ENCODE measurements at places on chromosomes 2 and 18.

- DNase-seq, result no peak
These were observed 36.4 kb upstream of the ZCCHC2 start for GRCh38 chr18:62486290-62486964.

- DNase-seq, result no peak
These were observed 58.7 kb upstream of the RALBP1 start for GRCh38 chr18:9416563-9417072.

GRCh38 chr2:230694241-230694640 lies 18.4 kb upstream of the CAB39 start:
- no peak for DNase-seq

DNA sequence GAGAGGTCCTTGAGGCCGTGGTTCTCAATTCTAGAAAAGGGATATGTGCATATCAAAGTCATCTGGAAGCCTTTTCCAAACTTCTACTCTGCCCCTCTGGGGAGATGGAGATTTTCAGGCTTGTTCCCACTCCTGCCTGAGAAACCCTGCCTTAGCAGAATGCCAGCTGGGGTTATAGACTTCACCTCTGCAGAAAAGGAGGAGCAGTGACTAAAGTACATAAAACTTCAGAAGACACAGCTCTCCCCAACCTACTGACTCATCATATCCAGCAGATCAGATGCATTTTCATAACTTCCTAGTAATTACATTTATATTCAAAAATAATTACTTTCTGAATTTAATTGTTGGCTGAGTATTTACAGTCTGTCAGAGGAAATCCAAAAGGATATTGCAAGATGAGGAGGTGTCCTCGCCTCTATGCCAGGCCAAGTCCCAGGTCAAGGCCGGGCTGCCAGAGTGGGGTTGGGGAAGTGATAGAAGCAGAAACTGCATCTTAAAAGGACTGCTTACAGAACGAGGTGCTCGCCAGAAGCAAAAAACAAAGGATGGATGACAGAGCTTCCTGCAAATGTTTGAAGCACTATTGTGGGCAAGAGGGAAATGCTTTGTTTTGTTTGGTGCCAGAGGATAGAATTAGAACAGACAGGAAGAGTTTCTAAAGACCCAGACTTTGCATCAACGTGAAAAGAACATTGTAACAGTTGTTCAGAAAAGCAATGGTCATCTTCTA lies 75.6 kb upstream of the APCDD1 start:
- DNase-seq, result no peak

GRCh38 chr2:202115479-202115971 lies 42.5 kb downstream of the KIAA2012 start:
- no peak for DNase-seq

DNA sequence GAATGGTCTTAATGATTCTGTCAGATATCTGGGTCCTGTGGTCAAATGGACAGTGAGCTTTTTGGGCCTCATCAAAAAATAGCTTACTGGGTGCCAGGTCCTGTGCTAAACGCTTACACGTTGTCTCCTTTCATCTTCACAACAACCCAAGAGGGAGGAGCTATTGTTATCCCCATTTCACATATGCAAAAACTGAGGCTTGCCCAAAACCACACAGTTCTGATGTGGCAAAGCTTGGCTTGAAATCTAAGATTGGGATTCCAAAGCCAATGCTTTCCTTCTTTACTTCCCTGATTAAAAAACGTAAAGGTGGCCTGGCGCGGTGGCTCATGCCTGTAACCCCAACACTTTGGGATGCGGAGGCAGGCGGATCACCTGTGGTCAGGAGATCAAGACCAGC lies 69.3 kb downstream of the ACTR2 start:
- DNase-seq, result no peak
